Right renal cortex interstitium (tissue), 3 donors: ENCODE measurements at places on chromosomes 7 and 10.

GRCh38 chr7:22476824-22477223, 23.2 kb downstream of the STEAP1B start:
- DNase-seq = no peak

- DNase-seq = no peak
Measured at GRCh38 chr7:139845443-139845805, 16.4 kb downstream of the TBXAS1 start.

GRCh38 chr7:47149971-47150370, 431.9 kb downstream of the TNS3 start:
- no peak for DNase-seq

- no peak for DNase-seq
Measured at GRCh38 chr10:131490991-131491594, 179.6 kb upstream of the TCERG1L start.

DNA sequence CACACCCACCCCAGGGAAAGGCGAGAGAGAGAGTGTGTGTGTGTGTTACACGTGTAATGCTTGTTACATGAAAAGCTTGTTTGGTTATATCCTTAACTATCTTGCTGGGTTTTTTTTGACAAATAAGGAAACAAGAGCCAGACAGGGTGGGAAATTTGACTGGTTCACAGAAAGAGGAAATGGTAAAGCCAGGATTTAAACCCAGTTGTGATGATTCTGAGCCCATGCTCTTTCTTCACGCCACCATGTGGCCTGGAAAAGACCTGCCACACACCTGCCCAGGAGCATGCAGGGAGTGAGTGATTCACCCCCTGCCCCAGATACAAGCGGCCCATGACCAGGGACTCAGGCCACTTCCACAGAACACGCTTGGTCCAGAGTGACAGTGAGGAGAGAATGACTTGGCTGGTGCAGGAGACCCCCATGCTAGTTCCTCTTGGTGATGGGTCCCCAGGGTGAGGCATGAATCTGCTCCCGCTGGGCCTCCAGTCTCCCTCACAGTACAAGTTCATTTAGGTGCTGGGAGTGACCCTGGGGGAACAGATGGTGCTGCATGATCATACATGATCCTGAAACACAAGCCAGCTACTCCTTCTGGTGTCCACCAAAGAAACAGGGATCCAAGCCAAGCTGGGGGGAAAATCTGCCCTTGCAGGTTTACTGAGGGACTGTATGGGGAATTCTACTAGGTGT, 21.0 kb upstream of the EIF5AL1 start:
- no peak for DNase-seq

GRCh38 chr10:125092564-125093031, 67.8 kb downstream of the CTBP2 start:
- DNase-seq = no peak

DNA sequence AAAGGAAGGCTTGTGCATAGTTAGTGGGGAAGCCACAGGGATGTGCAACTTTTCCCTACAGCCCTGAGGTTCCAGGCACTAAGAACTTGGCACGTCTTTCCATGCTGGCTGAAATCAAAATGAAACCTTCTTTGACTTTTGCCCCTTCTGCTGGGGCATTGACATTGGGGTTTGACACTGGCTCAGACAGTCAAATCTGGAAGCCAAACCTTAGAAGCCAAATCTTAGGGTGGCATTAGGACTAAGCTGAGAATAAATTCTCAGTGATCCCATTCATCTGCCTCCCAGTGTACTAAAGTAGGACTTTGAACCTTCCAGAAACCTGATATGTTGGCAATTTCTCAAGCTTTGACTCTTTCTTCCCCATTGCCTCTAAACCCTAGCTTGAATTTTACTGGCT, 31.3 kb upstream of the INSYN2A start:
- no peak for DNase-seq

DNA sequence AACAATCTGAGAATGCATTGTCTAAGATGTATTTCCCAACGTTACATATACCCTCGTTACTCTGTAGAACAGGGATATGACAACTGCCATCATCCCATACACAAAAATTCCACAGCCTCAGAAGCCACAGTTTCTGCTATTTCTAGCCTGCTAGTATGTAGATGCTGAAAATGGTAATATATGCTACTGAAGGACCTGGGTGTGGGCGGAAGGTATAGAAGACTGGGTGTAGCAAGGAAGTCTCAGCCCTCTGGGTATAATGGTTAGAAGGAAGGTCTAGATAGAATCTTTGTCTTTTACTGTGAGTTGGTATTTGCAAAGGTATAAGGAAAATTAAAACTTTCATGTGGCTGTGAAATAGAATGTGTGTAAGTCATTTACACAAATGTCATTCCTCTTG, 79.2 kb upstream of the HPS1 start:
- DNase-seq = no peak

DNA sequence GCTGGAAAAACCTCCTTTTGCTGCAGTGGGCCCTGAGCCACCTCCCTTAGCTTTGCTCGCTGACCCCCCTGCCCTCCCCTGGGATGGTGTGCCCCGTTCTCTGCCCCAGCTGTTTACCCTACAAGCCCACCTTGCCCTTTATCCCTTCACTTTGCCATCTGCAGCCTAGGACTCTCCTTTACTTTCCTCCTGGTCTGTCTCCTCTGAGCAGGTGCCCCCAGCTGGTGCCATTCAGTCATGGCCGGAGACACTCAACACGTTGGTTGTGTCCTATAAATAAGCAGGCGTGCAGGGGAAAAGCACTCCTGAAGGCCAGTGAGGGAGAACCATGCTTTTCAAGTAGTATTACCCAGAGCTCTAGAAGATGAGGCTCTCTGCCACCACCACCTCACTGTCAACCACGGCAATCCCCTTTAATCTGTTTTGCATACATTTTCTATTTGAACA, 6.1 kb downstream of the RASSF4 start:
- DNase-seq = no peak

- DNase-seq = no peak
Measured at GRCh38 chr10:19663344-19663743, 152.9 kb upstream of the PLXDC2 start.

DNA sequence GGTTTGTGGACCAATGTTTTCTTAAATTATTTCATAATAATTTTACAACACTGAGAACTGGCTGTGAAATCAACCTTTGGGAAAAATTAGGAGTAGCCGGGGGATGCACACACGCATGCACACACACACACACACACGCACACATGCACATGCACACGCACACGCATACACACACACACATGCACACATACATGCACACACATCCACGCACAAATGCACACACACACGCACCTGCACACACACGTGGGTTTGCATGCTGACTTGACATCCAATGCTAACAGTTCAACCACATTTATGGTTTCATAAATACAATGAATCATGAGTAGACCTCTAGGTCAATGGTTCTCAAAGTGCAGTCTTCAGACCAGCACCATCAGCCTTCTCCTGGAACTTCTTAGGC, 354.1 kb downstream of the DPP6 start:
- no peak for DNase-seq

- no peak for DNase-seq
Measured at GRCh38 chr10:2120746-2121145, 383.4 kb upstream of the ADARB2 start.

DNA sequence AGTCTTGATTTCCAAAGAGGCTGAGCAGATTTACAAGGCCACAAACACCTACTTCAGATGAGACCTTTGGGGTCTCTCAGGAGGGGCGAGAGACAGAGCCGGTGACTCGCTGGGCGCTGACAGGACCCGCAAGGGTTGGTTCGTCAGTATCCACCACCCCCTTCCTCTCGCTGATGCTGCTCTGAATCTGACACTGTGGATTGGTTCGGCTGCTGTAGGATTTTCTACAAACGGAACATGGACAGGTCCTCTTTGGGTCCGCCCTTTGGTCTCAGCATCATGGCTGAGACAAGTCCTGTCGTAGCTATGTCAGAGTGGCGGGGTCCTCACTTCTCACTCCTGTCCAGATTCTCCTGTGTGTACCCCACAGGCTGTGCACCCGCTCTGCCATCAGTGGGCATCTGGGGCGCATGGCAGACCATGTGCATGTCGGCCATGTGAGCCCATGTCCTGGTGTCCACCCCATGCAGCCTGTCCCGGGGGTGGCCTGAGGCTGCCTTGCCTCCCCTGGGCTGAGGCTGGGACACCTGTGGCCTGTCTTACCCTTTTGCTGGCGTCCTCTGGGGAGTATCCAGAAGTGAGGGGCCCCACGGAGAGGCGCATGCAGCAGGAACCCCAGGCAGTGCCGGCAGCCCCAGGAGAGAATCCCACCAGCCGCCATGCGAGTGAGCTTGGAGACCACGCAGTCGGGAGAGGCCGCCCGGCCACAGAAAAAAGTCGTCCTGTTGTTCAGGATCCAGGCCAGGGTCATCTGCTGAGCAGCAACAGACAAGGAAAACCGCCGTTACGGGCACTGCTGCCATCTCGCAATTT, 21.6 kb upstream of the FAM20C start:
- no peak for DNase-seq

DNA sequence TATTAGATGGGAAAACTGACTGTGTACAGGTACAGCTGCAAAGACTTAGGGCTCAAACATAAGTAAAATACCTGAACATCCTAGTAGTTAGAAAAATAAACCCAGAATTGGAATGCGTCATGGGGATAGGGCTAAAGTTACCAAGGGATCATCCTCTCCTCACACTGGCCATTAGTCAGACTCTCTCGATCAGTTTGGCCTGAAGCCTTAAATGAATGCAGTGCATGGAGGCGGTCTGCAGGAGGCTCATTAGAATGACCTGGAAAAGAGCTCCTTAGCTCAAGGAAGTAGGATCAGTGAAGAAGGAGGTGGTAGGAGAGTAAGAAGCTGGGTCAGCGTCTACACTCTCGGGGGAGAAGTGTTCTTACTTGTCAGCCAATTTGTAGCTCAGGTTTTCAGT, 35.3 kb downstream of the DENND2A start:
- no peak for DNase-seq

- no peak for DNase-seq
Measured at GRCh38 chr7:45073786-45074527, 14.8 kb downstream of the NACAD start.

- no peak for DNase-seq
Measured at GRCh38 chr7:13321316-13321715, 633.9 kb downstream of the ARL4A start.

DNA sequence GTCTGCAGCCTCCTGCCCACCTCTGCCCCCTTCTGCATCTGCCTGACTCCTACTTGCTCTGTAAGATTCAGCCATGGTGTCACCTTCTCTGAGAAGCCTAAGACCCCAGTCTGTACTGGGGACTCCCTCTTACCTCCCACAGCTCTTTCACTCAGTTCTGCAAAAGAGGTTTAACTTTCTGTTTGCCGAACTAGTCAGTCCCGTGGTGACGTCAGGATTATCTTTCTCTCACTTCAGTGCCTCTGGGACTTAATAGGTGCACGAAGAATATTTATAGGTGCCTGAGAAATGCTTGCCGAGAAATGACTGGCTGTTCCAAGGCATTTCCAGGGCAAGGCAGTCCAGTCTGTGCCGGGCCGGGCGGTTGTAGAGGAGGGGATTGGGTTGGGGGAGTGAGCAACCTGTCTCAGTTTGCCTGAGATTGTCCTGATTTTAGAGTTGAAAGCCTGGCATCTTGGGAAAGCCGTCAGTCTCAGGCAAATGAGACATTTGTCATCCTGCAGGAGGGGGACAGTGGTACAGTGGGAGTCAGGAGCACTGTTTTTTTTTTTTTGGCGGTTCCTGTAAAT, 227.5 kb upstream of the NPVF start:
- no peak for DNase-seq

DNA sequence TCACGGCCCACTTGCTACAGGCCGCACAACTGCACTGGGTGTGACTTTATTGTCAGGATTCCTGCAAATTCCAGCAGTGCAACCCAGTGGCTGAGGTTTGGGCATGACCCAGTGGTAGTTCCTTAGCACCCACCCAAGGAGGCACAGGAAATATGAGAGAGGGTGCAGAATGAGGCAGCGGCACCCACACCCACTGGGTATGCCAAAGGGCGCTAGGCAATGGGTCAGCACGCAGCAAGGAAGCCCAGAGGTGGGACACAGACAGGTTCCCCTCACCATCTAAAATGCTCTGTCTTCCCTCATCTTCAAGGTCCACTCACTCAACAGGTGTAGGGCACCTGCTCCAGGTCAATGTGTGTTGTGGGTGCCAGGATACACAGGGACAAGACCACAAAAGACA, 357.8 kb upstream of the MKI67 start:
- DNase-seq = no peak

DNA sequence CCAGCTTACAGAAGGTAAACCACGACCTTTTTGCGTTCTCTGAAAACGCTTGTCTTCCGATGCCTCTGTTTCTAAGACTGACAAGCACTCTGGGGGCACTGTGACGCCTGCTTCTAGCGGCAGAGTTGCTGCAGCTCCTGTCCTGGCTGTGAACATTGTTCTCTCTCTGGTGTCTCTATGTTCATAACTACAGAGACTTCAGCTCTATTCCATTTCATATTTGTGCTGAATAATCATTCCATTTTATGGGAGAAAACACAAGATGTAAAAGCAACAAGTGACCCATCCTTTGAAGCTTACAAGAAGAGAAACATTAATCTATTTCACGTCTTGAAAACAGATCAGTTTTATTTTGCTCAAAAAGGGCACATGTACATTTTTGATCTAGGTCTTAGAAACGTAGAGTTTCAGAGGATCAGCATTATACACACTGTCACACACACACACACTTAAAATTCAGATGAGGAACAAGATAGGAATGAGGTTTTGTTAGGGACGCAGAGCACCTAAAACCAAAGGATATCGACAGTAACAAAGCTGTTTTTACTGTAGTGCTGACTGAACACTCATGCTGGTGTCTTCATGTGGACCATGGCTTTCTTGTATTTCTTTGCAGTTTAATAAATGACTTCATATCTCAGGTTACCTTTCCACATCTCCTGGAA, 3.0 kb downstream of the IKZF1 start:
- DNase-seq = no peak

- no peak for DNase-seq
Measured at GRCh38 chr7:379456-380138, 89.6 kb downstream of the FOXL3 start.

- DNase-seq = no peak
Measured at GRCh38 chr7:22181663-22182062, 175.3 kb downstream of the RAPGEF5 start.

GRCh38 chr7:131897790-131898165, 341.4 kb upstream of the PODXL start:
- DNase-seq = no peak

DNA sequence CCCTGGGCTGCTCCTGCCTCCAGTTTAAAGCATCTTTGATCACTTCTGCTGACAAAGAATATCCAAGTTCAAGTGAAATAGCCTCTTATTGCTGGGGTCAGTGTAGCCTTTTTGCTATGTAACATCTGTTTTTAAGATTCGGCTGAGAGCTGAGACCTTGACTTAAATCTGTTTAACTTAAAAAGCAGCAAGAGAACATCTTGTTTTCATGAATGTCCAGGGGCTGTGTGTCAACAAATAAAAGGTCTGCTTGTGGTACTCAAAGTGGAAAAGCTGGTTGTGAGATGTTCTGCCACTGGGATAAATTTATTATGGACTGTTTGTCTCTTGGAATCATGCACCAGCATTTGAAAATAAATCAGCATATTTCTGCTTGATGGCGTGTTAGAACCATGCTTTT, 73.2 kb downstream of the CALD1 start:
- DNase-seq = no peak
